Stimulated activated CD8-positive, alpha-beta memory T cell treated with anti-CD3 and anti-CD28 coated beads, Interleukin-7, amount 100 ng/mL, for 1 hour (primary cell): ENCODE measurements at places on chromosomes 16 and 17.
A peak's percentile ranks its signal among the peaks of the same experiment; 100 is the strongest.

DNA sequence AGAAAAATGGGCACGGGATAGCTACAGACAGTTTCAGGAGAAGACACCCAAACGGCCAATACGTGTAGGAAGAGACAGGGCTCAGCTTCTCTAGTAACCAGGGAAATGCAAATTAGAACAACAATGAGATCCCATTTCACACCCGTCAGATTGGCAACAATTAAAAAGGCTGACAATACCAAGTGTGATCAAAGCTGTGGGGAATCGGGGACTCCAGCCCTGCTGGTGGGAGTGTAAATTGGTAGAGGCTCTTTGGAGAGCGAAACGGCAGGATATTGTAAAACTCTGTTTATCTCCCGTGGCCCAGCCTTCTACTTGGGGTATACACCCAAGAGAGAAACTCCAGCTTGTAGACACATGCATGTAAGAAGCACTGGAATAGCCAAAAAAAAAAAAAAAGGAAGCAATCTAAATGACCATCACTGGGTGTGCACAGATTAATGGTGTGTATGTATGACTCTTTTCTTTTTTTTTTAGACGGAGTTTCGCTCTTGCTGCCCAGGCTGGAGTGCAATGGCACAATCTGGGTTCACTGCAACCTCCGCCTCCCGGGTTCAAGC lies 27.5 kb downstream of the MYBBP1A start:
- DNase-seq = no peak

- DNase-seq = no peak
Observed at GRCh38 chr16:88512728-88513696, 57.2 kb upstream of the ZC3H18 start.

GRCh38 chr17:40548982-40549685 lies 16.1 kb downstream of the CCR7 start:
- no peak for DNase-seq

DNA sequence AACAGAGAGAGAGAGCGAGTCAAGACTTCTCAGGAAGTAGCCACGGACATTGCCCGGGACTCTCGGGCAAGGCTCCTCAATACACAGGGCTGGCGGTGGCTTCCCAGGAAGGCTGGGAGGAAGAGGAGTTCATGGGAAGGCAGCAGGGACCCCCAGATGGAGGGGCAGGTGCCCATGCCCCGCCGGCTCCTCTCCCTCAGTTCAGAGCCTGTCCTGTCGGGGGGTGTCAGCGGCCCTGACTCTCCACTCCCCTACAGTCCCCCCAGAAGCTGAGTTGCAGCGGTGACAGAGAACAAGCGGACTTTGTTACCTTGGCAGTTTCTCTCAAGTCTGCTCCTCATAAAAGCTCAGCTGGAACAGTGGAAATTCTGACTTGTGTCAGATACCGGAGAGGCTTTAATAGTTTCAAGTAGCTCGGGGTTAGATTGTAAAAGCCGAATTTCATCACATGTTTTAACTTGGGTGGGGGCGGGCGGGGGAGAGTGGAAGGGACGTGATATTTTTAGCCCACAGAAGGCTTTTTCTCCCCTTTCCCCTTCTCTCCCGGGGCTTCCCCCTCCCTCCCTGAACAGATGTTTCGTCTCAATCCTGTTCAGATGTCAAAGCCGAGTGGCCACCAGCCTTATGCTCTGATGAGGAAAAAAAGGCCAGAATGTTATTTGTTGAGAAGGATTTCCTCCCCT lies 65.2 kb downstream of the NKD1 start:
- DNase-seq = no peak

- DNase-seq = no peak
Observed at GRCh38 chr16:8893426-8893825, 11.3 kb downstream of the LITAFD start.

DNA sequence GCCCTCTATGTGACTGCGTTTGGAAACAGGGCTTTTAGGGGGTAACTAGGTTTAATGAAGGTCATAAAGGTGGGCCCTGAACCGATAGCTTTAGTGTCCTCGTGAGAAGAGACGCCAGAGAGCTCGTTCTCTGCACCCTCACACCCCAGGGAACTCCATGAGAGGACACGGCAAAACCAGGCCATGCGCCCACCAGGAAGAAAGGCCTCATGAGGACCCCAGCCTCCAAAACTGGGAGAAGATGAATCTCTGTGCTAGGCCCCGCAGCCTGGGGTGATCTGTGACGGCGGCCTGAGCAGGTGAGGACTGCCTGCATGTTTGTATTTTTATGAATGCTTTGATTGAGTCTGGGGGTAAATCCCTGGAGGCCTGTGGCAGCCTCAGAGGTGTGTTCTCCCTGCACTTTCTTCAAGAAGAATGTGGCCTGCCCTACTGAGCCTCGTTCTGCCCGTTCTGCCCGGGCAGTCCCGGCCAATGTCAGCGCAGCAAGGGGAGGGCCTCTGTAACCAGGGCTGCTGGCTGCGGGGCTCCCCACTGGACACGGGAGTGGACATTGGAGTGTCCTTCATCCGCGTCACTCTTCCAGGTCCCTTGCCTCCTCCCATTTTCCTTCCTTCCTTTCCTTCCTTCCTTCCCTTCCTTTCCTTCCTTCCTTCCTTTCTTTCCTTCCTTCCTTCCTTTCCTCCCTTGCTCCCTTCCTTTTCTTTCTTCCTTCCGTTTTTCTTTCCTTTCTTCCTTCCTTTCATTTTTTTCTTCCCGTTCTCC lies 6.8 kb upstream of the RNF213 start:
- no peak for DNase-seq

GRCh38 chr17:10166176-10166935 lies 32.0 kb downstream of the GAS7 start:
- no peak for DNase-seq

DNA sequence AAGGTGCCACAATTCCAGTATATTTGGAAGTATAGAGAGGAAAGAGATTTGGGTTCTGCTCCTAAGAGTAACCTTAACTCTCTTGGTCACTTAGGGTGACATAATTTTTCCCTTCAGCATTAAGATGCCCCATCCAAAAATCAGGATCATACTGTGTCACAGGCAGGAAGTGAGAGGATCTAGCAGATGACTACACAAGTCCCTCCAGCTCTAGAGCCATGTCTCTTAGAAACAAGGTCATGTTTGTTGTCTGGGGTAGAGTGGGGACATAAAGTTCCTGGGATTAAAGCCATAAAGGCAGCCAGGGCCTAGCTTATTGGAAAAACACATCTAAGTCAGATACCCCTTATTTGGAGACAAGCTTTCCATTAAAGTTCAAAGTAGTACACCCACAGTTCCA lies 2.7 kb downstream of the CCL8 start:
- DNase-seq = no peak

DNA sequence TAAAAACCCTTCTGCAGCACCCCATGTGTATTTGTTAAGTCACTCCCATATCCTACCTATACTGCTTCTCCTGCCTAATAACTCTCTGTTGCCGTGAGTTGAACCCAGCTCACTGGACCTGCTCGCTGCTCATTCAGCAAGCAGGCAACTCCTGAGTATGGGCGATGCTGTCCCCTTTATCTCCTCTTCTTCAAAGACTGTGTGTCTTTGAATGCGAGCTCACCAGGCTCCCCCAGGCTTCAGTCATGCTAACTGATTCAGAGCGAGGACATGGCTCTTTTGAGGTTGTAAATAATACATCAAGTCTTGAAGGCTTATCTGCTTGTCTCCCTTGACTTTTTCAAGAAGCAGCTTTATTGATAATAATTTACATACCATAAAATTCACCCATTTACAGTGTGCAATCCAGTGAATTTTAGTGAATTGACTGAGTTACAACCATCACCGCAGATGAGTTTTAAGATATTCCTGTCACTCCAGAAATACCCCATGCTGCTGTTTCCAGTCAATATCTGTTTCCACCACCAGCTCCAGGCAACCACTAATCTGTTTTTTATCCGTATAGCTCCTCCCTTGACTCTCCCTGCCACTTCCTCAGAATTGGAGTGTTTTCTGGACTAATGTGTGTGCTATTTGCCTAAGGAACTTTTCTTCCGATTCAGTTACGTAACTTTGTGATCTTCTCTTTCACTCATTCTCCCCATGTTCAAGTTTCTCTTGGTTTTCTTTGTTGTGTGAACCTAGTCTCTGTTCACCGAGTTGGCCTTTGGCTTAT lies 132.2 kb downstream of the SPECC1 start:
- no peak for DNase-seq

GRCh38 chr17:75632863-75633485 lies at the start of gene SMIM5:
Gene SMIM5 (plus strand): TSS chr17:75633434. CDS start chr17:75640202, 6,768 bp downstream.
- peak; percentile 76 for DNase-seq

DNA sequence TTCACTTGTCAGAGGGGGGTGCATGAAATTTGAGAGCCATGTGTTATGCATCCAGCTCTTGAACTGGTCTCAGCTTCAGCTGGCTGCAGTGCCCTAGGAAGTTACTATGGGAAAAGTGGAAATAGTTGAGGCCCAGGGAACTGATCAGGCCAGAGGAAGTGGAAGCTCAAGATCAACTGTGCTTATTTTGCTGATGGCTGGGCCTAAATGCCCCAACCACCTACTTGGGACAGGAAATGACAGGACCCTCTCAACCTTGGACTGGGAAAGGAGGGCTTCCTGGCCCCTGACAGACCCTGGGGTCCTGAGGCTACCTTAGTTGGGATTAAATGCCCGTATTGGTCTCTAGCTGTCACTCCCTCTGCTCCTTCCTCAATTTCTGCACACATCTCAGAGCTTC lies 1.2 kb upstream of the TAOK2 start:
- DNase-seq = no peak

DNA sequence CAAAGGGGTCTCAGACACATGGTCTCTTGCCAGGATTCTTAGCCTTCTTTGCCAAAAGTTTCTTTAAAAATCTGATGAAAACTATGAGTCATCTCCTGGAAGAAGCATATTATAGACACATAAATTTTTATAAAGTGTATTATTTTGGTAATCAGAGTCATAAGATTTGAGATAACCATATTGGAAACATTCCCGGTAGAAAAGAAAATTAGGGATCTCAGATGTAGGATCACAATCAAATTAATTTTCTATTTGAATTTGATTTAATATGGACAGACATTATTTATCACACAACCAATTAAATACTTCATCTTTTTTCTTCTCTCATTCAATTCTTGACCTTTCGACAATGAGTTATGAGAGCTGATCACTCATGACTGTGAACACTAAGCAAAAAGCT lies 347.7 kb upstream of the CDH8 start:
- no peak for DNase-seq

- no peak for DNase-seq
Observed at GRCh38 chr16:1331712-1332617, 1.5 kb upstream of the BAIAP3 start.

DNA sequence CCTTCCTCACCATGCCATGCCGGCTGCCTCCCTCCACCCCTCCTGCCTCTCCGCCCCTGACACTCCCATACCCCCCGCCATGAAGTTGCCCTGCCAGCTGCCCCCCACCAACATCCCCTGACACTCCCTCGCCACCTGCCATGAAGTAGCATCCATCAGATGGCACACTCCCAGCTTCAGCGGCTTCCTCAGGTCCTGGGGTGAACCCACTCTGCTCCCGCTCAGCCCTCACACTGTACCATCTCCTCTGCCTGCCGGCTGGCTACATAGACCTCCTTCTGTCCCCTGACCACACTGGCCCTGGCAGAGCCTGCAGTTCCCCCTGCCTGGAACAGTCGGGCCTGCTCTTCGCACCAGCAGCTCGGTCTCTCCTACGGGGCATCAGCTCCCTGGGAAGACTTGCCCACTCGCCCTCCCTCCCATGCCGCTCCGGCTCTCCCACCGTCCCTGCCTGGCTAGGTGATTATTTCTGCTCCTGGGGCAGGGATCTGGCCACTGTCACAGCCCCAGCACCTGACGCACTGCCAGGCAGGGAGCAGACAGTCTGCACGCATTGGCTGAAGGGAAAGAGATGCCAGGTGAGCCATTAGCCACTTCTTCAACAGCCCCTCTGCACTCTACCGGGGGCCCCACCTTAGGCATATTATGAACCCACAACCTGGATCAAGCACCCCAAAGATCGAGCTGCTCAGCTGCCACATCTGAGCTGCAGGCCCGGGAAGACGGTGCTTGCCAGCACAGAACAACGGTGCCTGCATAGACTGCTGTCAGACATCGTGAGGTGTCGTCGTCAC lies 9.0 kb downstream of the CANT1 start:
- DNase-seq = no peak

- no peak for DNase-seq
Observed at GRCh38 chr17:82678265-82678891, 20.1 kb downstream of the RAB40B start.

GRCh38 chr16:20844588-20844987 lies 38.3 kb downstream of the REXO5 start:
- DNase-seq = no peak

- DNase-seq = no peak
Observed at GRCh38 chr17:73482894-73483293, 161.4 kb downstream of the SDK2 start.

DNA sequence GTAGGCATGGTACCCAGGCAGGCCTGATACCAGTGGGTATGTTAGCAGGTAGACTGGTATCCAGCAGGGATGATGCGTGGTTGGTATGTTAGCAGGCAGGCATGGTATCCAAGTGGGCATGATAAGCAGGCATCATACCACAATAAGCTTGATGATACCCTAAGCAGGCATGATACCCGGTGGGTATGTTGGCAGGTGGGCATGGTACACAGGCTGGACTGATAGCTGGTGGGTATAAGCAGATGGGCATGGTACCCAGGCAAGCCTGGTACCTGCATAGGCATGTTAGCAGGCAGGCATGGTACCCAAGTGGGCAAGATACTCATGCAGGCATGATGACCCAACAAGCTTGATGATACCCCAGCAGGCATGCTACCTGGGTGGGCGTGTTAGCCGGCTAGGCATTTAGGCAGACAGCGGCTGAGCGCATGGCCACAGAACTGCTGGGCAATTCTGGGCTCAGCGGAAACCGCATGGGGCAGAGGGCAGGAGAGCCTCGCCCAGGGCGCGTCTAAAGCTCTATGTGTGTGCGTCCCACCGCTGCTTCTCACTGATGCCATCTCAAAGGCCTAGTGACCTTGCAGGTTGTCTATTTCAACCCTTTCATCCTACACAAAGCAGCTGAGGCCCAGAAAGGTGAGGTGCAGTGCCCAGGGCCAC lies 2.3 kb downstream of the SGSH start:
- no peak for DNase-seq

DNA sequence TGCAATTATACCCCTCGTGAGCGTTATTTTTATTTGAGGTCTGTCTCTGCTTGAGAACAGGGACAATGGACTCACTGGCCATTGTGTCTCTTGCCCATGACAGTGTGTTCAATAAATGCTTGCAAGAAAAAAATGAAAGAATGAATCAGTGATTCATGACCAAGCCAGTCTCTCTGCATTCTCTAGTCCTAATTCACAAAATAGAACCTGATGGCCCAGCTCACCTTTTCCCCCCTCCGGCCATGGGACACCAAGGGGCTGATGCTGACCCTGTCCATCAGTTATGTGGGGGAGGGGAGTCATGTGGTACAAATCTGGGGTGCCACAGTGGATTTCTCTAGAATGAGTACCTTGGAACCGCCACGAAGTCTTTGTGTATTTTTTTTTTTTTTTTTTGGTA lies 38.2 kb downstream of the CCDC42 start:
- DNase-seq = no peak

GRCh38 chr17:78920528-78920927 lies 4.7 kb downstream of the TIMP2 start:
- no peak for DNase-seq

DNA sequence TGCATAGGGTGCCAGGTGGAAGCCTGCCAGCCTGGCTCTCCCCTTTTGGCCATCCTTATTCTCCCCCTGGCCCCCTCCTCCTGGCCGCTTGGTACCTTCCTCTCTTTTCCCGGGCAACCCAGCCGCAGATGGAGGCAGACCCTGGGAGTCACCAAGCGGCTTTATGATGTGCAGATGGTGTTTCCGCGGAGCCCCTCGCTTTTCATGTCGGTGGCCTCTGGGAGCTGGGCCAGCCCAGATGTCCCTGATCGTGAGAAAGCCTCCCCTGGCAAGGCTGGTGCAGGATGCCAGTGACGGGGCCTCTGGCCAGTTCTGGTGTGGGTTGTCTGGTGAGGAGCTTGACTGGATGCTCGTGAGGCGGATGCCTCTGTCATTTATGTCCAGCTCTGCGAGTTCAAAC lies 18.0 kb upstream of the BRD7 start:
- DNase-seq = no peak
